Gastroesophageal sphincter (tissue), 4 donors: ENCODE measurements at places on chromosomes 13 and 19. TPM values are rescaled to one million over a fixed set of nuclear protein-coding genes. Genes with fewer than 3 reads are reported as not detected.

The NPAS1 gene
- 0.85 TPM for total RNA-seq

The ZNF223 gene
- total RNA-seq = 5.5 TPM

The F2RL3 gene
- 2.6 TPM for total RNA-seq

The RUBCNL gene
- 6.8 TPM for total RNA-seq

The SIGLEC10 gene
- 2.2 TPM for total RNA-seq

The S1PR5 gene
- 1.1 TPM for total RNA-seq

The ELAVL3 gene
- 3.3 TPM for total RNA-seq

The PTH2 gene
- total RNA-seq = not detected

The KLK14 gene
- not detected for total RNA-seq

The OLFM4 gene
- total RNA-seq = not detected

The ZNF681 gene
- 1.0 TPM for total RNA-seq

The PLIN5 gene
- total RNA-seq = 7.1 TPM

The PEAK3 gene
- 0.16 TPM for total RNA-seq

The FBXO17 gene
- 30.8 TPM for total RNA-seq

The DACT3 gene
- 42.9 TPM for total RNA-seq

The HCN2 gene
- total RNA-seq = 0.27 TPM

The CEACAM1 gene
- total RNA-seq = 0.78 TPM

The FGF9 gene
- total RNA-seq = 0.13 TPM

The MBD3L3 gene
- total RNA-seq = not detected

The ETHE1 gene
- 33.3 TPM for total RNA-seq

The LENG1 gene
- 8.2 TPM for total RNA-seq

The DCT gene
- total RNA-seq = 0.31 TPM

The MAP4K1 gene
- total RNA-seq = 16.1 TPM
